Cardiac septum (tissue), 1 donor: ENCODE measurements at places on chromosomes 5 and 9. TPM values are rescaled to one million over a fixed set of nuclear protein-coding genes. Genes with fewer than 3 reads are reported as not detected.
A peak's percentile ranks its signal among the peaks of the same experiment; 100 is the strongest.

Gene IL33
- 18.6 TPM for total RNA-seq

Gene PLPP7
- 78.7 TPM for total RNA-seq

Gene FREM1
- 2.4 TPM for total RNA-seq

Gene RGS7BP
- 1.7 TPM for total RNA-seq

Gene LCN12
- total RNA-seq, result 20.7 TPM

- DNase-seq, result no peak
Measured at GRCh38 chr5:114062932-114063867, 298.7 kb upstream of the KCNN2 start.

DNA sequence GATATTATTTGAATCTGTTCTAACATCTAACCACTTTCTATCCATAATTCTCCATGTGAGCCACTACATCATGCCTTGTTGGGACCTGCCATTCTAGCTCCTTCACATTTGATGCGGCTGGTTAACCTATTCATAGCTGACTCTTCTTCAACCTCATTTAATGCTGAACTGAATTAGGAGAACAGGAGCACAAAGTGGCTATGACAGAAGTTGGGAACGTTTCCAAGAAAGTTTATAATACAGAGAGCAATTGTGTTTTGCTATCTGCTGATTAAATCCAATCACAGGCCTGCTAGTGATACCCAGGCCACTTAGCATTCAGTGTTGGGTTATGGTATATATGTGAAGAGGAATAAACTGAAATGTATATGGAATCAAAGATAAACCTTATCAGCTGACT is 440.3 kb downstream of the PTPRD start:
- DNase-seq, result no peak

GRCh38 chr9:112174222-112174964 is 704 bp downstream of the SUSD1 start:
- DNase-seq, result peak; percentile 87

DNA sequence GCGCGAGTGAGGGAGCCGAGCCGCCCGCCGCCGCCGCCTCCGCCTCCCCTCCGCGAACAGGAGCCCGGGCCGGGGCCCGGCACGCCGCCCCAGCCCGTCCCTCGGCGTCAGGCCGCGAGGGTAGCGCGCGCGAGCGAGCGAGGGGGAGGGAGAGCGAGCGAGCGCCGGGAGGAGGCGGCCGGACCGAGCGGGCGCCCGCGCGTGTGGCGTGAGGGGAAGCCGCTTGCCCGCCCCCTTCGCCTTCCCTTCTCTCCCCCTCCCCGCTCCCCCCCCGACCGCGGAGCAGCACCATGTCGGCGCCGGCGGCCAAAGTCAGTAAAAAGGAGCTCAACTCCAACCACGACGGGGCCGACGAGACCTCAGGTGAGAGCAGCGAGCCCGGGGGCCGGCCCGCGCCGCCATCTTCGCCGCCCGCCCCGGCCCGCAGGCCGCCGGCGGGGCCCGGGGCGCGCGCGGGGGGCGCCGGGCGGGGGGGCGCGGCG is 312 bp downstream of the SET start:
- DNase-seq, result peak; percentile 76

GRCh38 chr5:105752801-105753200 is 1917.9 kb downstream of the EFNA5 start:
- DNase-seq, result no peak

DNA sequence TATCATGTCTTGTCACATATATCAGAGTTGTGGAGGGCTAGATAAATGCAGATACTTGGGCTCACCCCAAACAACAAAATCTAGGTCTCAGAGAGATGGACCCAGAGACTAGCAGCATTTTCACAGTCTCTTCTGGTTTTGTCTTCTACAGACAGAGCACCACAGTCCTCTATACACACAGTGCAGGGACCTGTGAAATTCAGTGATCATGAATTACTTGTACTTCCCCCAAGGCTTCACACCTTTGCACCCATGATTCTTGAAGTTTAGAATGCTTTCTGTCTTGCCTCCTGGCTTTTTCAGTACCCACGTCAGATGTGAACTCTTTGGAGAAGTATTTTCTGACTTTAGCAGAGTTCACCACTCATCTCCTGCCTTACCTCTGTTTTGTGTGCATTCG is 371.5 kb upstream of the PRR16 start:
- DNase-seq, result no peak

DNA sequence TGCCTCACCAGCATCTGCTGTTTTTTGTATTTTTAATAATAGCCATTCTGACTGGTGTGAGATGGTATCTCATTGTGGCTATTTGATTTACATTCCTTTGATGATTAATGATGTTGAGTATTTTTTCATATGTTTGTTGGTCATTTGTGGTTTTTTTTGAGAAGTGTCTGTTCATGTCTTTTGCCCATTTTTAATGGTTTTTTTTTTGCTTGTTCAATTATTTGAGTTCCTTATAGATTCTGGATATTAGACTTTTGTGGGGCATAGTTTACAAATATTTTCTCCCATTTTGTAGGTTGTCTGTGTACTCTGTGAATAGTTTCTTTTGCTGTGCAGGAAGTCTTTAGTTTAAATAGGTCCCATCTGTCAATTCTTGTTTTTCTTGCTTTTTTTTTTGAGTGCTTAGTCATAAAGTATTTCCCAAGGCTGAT is 148.1 kb downstream of the NPR3 start:
- DNase-seq, result no peak

DNA sequence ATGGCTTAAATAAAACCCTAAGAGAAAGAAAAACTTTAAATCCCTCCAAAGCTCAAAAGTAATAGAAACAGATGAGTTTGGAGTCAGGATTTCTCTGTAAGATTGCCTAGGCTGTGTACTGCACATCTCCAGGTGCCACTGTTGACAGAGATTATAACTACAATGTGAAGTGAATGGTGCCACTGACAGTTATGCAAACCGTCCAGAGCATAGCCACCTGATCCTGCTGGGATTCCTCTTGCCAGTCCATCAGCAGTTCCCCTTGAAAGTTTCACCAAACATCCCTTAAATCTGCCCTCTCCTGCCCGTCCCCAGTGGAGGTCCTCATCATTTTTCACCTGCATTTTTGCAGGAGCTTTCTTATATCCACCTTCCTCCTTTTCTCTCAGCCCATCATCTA is 42.5 kb downstream of the FXN start:
- no peak for DNase-seq

- DNase-seq, result no peak
Measured at GRCh38 chr5:83470526-83471404, 779 bp upstream of the VCAN start.

- no peak for DNase-seq
Measured at GRCh38 chr9:91530829-91531228, 107.2 kb upstream of the NFIL3 start.

DNA sequence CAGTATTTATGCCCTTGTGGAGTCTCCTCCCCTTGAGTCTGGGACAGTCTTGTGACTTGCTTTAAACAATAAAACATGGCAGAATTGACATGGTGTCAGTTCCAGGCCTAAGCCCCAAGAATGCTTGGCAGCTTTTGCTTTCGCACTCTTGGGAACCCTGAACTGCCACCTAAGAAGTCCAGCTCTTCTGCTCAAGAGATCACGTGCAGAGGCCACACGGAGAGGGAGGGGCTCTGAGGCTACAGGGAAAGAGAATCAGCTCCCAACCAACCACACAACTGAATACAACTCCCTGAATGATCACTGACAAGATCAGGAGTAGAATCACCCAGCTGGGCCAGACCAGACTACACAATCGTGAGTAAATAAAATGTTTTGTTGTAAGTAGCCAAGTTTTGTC is 97.6 kb downstream of the MED27 start:
- no peak for DNase-seq

DNA sequence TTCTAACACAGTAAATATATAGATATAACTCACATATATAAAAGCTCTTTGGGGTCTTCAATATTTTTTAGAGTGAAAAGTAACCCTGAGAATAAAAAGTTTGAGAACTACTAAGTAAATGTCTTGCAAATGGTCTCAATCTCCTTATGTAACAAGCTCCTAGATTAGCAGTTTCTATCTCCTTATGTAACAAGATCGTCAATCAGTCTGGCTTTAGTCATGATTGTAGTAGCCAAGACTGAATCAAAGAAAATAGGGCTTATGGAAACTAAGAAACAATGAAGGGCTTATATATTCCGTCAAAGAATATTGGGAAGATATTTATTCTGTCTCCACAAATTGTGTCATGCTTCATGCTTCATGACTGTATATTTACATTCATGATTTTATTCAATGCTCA is 22.4 kb upstream of the FREM1 start:
- no peak for DNase-seq

DNA sequence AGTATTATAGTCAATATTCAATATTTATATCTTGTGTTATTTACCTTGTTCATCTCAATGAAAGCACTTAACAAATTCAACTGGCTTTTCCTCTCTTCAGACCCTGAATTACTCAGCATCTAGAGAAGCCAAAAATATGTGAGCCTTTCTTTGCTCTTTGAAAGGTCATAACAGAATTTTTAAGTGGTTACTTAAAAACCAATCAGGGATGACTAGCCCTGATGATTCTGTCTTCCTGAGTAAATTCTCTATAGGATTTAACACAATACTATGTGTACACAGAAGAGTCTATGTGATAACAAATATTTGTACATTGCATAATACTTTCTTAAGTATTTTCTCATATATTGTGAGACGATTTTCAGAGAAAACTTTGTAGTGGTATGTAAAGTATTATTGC is 546.3 kb downstream of the MAT2B start:
- no peak for DNase-seq

- DNase-seq, result no peak
Measured at GRCh38 chr9:35675732-35676392, 2.1 kb downstream of the CA9 start.

DNA sequence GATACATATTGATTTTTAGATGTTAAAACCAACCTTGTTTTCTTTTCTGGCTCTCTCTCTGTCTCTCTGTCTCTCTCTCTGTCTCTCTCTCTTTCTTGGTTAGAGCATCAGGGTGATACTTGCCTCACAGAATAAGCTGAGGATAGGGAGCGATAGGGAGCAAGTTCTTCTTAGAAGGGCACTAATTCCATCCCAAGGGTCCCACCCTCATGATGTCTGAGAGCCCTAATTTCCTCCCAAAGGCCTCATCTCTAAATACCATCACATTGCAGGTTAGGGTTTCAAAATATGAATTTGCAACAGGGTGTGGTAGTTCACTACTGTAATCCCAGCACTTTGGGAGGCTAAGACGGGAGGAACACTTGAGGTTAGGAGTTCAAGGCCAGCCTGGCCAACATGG is 4.8 kb upstream of the KIF3A start:
- DNase-seq, result no peak

- DNase-seq, result no peak
Measured at GRCh38 chr9:116671605-116672004, 15.5 kb upstream of the TRIM32 start.

- no peak for DNase-seq
Measured at GRCh38 chr5:108432024-108432423, 50.1 kb upstream of the FBXL17 start.

DNA sequence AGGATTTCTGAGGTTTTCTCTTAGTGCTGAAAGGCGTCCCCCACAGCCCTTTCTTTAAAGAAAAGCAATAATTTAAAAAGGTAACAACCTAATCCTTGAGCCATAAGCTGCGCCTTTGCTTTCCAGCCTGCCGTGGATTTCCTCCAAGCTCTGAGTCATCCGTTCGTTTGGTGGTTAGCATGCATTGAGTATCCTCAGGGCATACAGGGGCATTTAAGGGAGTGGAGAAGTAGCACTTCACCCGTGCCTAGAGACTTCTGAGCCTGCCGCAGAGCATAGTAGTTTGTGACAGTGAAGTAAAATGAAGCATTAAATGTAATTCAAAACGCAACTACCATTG is 892 bp upstream of the TNC start:
- DNase-seq, result no peak

DNA sequence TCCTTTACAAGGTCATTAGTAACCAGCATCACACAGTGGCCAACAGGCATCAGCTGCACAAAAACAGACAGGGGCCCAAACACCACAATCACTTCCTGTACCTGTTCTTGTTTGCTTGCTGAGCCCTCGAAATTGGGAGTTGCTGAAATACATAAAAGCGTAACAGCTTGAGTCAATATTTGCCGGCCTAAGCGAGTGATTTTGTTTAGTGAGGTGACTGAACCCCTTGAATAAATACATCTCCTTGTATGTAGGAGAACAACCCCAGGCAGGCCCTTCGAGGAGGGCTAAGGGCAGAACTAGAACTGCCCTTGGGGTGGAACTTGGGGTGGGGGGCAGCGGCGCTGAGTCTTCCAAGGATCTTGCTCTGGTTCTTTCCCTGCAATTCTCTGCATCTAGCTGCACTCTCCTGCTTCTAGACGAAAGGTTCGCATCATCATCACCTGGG is 502.5 kb downstream of the RASEF start:
- no peak for DNase-seq

DNA sequence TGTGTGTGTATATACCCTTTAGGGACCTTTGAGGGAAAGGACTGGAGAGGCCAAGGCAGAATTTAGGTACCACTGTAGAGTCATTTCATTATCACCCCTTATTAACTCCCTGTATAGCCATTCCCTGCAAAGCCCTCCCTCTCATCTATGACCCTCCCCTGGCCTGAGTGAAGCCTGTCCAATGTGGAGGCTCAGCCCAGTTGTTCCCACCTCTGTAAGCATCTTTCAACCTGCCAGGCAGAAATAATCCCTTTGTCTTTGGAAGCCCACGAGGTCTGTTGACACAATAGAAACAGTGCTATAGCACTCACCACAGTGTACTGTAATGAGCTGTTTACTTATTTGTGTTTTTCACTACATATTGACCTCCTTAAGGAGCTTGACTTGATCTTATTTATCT is 88.5 kb upstream of the SEMA6A start:
- DNase-seq, result no peak

GRCh38 chr5:104297076-104297475 is 734.5 kb upstream of the NUDT12 start:
- no peak for DNase-seq

DNA sequence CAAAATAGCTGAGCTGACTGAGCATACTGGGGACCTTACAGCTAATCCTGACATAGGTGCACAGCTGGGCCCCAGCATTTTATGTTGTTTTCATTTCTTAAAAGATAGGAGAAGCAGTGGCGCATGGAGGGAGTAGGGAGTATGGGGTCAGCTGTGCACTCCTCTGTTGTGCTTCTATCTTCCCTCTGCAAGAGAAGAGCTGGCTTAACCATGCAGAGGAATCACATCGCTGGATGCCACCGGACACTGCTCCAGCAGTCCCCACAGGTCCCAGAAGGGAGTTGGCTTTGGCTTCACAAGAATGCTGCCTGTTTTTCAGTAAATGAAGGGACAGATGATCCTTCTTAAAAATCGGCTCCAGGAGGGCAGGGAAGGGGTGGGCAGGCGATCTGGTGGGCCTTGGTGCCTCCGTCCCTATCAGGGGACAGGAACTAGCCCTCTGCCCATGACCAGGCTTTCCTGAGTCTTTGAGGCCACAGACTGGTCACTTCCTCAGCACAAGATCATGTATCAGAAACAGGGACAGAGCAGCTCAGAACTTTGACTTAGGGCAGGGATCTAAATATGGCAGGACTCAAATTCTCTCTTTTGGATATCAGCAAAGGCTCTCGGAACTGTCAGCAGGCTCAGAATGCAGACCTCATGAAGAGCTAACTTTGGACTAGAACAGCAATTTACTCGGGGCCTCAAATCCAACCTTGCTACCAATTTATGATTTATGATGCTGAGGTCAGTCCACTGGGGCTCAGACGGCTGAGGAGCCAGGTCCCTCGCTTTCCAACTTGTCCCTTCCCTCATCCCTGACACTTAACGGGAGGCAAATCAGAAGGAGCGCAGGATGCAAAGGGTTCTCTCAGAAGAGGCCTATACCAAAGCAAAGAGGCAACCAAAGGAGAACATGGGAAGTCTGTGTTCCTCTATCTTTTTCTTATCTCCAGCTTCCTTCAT is 47.2 kb downstream of the MARCHF3 start:
- no peak for DNase-seq
